ENCODE measurements at places on chromosomes 7 and 10.

- no peak for DNase-seq
These were observed 85.6 kb downstream of the CHST15 start for GRCh38 chr10:124007773-124008145.

DNA sequence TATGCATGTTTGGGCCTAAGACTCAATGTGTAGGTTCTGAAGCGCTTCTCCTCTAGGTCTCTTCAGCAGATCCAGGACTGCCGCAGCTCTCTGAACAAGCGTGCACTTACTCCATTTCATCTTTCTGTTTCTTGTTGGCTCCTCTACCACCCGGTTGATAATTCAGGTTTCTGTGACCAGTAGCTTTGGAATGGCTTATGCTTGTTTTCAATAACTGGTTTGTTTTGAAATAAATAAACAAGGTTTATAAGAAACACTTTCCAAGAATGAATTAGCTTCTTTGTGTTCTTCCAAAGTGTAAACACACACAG, 1.5 kb downstream of the MDFIC start:
- no peak for DNase-seq

DNA sequence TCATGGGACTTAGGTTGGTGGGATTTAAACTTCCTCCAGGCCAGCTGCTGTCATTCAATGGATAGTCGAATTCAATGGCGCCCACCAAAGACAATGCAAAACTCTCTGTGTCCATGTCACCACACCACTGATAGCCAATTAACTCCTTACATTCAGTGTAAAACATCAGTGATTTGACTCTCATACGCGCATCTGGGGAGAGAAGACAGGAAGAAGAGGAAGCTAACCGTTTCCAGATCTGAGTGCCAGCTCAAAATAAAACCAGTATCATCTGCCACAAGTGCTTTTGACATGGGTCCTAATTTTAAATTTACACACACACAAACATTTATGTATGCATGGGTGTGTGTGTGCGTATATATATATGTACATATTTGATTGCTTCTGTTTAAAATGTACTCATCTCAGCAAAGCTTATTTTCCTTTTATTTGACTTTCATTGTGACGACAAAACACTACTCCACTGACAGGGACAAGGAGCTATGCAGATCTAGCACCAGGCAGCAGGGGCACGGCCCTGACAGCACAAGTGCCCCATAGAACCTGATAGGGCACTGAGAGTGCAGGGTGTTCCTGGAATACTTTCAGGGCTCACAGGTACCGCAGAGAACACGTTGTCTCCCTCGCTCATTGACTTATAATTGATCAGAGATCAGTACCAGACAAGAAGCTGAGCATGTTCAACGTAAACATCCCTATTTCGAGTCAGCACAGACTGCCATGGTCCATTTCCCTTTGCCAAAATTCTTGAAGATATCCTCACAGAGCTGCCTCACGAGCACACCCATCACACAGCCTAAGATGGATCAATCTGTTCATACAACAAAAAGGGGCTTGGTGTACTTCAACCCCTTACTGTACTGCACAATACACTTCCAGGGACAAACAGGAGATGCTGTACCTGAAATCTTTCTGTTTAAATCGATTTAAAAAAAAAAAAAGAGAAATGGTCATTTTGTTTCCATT, 176.1 kb downstream of the COBL start:
- DNase-seq: no peak

GRCh38 chr7:133059263-133059662, 22.6 kb downstream of the CHCHD3 start:
- no peak for DNase-seq

GRCh38 chr7:81008901-81009300, 90.0 kb upstream of the SEMA3C start:
- DNase-seq: no peak

- no peak for DNase-seq
These were observed 31.1 kb upstream of the LRRN3 start for GRCh38 chr7:111059833-111060232.

- no peak for DNase-seq
These were observed 46.8 kb upstream of the ENO4 start for GRCh38 chr10:116802474-116802873.

GRCh38 chr7:17600340-17600752, 301.9 kb downstream of the AHR start:
- DNase-seq: no peak

GRCh38 chr7:132932296-132933071, 149.4 kb downstream of the CHCHD3 start:
- no peak for DNase-seq

- DNase-seq: no peak
These were observed 45.1 kb downstream of the KCNMA1 start for GRCh38 chr10:77592510-77592909.

DNA sequence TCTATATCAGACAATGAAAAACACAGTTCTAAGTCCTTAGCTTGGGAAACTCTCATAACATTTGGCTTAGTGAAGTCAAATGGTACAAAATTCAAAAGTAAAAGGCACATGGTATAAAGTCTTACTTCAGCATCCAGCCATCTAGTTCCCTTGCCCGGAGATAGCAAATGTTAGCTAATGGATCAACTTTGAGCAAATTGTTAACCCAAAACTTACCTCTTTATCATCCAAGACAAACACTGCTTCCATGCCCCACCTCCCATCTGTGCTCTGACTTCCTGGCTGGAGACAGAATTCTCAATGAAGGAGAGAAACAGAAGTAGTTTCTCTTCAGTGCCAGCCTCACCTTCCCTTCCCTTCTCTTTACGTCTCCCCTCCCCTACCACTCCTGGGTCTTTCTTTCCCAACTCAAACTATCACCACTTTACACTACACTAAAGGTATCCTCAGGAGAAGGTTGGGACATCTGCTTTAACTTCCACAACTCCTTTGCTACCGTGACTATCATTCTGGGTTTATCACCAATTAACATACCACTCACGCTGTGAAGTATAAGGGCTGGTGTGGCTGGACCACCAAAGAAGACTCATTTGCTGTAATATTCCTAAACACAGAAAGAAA, 21.2 kb upstream of the ZNRF2 start:
- DNase-seq: no peak

DNA sequence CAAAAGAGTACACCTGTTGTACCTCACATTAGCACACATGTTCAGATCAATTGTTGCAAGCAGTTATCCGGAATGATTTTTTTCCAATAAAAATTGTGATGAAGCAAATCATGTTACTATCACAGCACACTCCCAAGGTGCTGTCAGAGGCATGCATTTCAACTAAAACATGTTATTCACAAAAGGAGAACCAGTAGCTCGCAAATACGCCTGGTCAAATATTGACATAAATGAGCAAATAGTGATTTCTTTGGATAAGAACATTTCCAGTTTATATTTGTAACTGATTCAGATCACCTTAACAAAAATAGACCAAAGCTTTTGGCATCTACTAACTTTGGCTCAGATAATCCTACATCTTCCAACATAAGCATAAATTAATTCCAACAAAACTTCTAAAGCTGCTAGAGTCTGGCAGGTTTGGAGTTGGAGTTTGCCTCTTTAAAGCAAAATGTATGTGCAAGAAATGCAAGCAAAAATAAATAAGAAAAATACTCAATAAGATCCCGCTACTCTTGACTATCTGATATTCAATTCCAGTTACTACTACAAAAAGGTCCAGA, 208.0 kb downstream of the SFMBT2 start:
- no peak for DNase-seq

Data from stimulated activated naive CD4-positive, alpha-beta T cell treated with Interleukin-2 at 50 U/mL for 16 hours (primary cell).